Stromal cell of bone marrow (primary cell): ENCODE measurements at places on chromosomes 4 and X.
A peak's percentile ranks its signal among the peaks of the same experiment; 100 is the strongest.

DNA sequence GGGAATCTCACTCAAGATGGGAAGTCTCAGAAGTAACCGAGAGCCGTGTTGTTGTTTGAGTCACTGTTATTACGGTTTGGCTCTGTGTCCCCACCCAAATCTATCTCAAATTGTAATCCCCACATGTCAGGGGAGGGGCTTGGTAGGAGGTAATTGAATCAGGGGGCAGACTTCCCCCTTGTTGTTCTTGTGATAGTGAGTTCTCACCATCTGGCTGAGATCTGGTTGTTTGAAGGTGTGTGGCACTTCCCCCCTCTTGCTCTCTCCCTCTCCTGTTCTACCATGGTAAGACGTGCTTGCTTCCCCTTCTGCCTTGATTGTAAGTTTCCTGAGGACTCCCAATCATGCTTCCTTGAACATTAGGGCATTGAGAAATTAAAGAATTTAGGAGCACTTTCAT, 37.0 kb downstream of the HAND2 start:
- DNase-seq: no peak

DNA sequence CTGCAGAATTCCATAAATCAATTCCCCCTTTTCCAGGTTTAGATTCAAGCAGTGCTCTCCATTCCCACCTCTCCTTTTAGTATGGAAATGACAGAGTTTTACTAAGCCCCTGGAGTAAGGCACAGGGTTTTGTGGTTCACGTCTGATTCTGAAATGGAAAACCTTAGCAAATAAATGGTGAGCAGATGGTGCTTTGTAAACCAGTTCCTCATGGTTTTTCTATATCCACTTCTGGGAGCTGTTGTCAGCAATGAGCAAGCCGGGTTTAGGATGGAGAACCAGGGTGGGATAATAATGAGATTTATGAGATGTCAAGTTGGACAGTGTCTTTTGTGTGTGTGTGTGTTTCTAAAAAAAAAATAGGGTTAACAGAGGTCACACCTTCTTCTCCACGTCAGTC, 113.8 kb upstream of the RBPJ start:
- no peak for DNase-seq

GRCh38 chrX:18666614-18667013, 5.3 kb downstream of the RS1 start:
- DNase-seq: no peak

DNA sequence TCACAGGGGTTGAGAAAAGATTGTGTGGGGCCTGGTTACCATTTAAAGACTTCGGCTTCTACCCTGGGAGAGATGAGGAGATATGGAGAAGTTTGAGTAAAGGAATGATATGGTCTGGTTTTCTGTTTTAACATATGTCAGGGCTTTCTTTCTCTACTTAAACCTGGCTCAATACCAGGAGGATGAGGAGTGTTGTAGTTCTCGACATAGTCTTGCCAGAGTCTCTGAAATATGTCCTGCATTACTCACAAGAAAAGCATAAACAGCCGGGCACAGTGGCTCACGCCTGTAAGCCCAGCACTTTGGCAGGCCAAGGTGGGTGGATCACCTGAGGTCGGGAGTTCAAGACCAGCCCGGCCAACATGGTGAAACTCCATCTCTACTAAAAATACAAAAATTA, 16.4 kb upstream of the ACE2 start:
- DNase-seq: no peak

- no peak for DNase-seq
These were observed 560.9 kb downstream of the INPP4B start for GRCh38 chr4:142285222-142285583.

DNA sequence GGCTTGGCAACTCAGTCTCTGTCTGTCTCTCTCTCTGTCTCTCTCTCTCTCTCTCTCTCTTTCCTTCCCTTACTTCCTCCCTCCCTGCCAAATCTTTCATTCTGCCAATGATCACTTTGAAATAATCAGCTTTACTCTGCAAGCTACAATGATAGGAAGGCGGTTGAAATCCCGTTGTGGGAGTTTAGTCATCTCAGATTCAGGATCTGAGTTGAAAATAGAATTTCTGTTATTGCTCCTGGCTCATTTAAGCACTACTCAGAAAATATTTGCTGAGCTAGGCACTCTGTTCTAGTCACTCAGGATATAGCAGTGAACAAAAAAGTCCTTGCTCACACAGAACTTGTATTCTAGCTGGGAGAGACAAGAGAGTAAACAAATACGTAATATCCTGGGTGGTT, 56.3 kb upstream of the DCTD start:
- peak; percentile 73 for DNase-seq

GRCh38 chr4:153243468-153243867, 39.2 kb downstream of the TRIM2 start:
- no peak for DNase-seq

DNA sequence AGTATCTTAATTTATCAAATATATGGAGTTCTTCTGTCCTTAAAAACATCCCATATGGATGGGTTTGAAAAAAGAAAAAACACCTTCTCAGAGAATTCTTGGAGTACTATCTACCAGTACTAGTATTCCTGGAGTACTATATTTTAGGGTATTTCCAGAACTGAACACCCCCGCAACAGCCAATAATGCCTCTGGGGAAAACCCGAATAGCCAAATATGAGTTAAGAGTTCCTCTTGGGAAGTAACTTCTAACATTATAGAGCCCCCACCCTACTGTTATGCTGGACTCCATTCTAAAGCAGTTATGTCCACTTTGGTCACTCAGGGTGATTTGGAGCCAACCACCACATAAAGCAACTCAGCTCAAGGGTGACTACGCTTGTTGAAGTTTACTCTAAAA, 115.0 kb upstream of the RASGEF1B start:
- DNase-seq: no peak

GRCh38 chrX:47191331-47191730, 2.3 kb upstream of the UBA1 start:
- DNase-seq: no peak
